ENCODE measurements at places on chromosomes 5 and 9.
A peak's percentile ranks its signal among the peaks of the same experiment; 100 is the strongest.

- DNase-seq, result no peak
- no peaks in the 10 kb centered on the region for H3K4me1 ChIP-seq
- H3K4me3 ChIP-seq, result no peak overlapping the region
- no peak overlapping the region for H3K27ac ChIP-seq
- H3K36me3 ChIP-seq, result no peaks in the 10 kb centered on the region
- no peaks in the 10 kb centered on the region for H3K27me3 ChIP-seq
Observed at GRCh38 chr5:169052207-169052606, 248.7 kb downstream of the SLIT3 start.

DNA sequence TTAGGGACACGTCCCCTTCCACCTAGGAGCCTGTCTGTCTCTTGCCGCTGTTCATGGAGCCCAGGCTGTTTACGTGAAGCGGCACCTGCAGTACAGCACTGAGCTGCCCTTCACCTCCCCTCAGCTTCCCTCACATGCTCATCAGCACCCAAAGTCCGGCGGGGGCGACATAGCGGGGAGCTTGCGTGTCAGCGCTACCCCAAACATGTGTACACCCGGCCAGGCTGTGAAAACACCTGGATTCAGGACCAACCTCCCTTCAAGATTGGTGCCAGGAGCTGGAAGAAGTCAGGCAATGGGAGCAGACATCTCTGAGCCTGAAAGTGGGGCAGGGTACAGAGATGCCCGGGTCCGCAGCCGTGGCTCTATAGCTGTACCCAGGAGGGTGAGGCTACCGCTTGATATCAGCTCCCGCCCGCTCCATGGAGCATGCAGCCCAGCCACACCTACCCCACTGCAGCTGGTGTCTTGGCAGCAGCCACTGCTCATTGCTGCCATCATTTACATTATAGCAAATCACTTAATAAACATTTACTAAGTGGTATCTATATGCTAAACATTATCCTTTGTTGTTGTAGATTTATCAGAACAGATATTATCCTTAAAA, 712.1 kb downstream of the CDH9 start:
- H3K27ac ChIP-seq, result no peak overlapping the region
- no peaks in the 10 kb centered on the region for H3K36me3 ChIP-seq
- H3K4me3 ChIP-seq, result no peak overlapping the region
- no peaks in the 10 kb centered on the region for H3K27me3 ChIP-seq
- H3K4me1 ChIP-seq, result no peaks in the 10 kb centered on the region

DNA sequence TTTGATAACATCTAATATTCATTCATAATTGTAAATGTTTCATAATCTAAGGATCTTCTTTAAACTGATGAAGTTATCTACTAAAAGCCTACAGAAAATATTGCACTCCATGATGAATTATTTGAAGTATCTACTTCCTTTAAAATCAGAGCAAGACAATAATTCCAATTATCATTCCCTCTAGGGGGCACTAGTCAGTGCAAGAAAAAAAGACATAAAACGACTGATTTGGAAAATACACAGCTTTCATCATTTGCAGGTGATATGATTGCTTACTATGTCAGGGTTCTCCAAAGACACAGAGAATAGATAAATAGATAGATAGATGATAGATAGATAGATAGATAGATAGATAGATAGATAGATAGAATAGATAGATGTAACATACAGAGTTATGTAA, 13.5 kb upstream of the GRM6 start:
- H3K27me3 ChIP-seq, result no peaks in the 10 kb centered on the region
- no peak for DNase-seq
- no peak overlapping the region for H3K27ac ChIP-seq
- H3K36me3 ChIP-seq, result no peaks in the 10 kb centered on the region
- H3K4me3 ChIP-seq, result no peak overlapping the region

GRCh38 chr9:89794918-89795317, 190.1 kb downstream of the GADD45G start:
- no peak for DNase-seq
- H3K36me3 ChIP-seq, result no peaks in the 10 kb centered on the region
- no peaks in the 10 kb centered on the region for H3K27me3 ChIP-seq
- no peak overlapping the region for H3K27ac ChIP-seq
- no peaks in the 10 kb centered on the region for H3K4me1 ChIP-seq
- no peak overlapping the region for H3K4me3 ChIP-seq

DNA sequence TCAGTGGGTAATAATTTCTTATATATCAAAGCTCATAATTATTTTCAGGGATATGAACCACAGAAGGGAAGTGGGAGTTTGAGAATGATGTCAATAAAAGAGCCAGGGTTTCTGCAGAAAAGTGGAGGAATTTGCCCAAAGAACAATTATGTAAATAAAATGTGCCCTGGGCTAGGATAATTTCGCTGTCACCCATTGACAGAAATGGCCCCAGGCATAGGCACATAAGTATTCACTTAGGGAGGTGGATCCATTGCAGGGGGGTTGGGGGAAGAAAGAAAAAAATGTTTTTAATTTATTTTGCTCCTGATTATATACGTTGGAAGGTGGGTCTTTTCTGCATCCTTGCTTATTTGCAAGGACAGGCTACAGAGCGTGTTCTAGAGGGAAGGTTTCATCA, 135.1 kb upstream of the IRX2 start:
- no peak overlapping the region for H3K27ac ChIP-seq
- no peaks in the 10 kb centered on the region for H3K27me3 ChIP-seq
- H3K4me3 ChIP-seq, result no peak overlapping the region

DNA sequence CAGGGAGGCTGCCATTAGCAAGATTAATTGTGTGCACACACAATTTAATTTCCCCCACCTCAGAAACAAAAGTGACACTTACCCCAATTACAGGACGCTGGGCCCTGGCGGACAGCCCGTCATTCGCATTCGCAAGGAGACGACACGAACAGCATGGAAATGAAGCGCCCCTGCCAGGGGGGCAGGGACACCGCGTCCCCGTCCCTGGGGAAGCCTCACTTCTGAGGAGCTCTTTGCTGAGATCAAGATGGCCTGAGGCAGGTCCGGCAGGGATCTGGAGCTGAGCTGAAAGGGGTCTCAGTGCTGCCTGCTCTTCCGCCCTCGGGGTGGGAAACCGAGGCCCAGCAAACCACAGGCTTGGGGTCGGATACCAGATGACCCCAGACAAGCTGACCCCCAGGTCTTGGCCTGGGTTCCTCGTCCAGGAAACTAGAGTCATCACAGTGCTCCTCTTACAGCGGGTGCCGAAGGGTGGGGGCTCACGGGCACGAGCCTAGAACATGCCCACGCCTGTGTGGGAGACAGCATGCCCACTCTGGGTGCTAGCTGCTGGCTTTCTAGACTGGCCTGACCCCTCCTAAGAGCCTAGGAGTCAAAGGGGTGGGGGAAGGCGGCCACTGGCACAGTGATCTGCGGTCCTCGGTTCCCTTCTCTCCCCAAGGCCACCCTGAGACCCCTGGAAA, 103.2 kb downstream of the VAV2 start:
- H3K27ac ChIP-seq, result peak overlapping the region; percentile 14
- DNase-seq, result no peak
- H3K27me3 ChIP-seq, result no peaks in the 10 kb centered on the region

DNA sequence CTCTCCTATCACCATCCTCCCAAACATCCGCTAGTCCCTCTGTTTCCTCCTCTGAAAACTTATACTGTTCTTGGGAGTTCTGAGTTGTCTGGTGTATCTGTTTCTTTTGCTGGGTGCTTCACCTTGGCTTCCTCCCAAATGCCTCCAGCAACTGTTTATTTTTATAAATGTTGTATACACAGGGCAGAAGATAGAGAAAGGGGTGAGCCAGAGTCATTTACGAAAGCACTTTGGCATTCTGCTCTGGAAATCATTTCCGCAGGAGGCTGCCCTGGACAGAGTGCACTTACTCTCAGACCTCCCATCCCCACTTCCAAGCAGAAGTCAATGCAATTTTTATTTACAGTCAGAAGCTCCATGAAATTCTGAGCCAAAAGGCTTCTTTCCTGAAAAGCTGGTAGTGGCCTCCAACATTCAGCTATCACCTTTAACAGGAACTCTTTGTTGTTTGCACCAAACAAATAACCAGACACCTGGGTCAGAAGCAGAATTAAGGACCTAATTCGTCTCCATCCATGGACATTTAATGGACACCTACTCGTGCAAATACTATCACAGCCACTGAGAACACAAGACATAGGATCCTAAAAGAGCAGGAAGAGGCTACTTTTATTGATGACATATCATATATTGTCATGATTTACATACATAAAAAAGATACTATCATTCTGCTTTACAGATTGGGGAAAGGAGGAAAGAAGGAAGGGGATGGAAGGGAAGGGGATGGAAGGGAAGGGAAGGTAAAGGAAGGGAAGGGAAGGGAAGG, 229.5 kb upstream of the PAPPA start:
- H3K27ac ChIP-seq, result no peak overlapping the region
- no peak for DNase-seq
- H3K36me3 ChIP-seq, result no peaks in the 10 kb centered on the region
- H3K4me3 ChIP-seq, result no peak overlapping the region
- H3K27me3 ChIP-seq, result no peaks in the 10 kb centered on the region

- no peak overlapping the region for H3K27ac ChIP-seq
- no peak overlapping the region for H3K4me3 ChIP-seq
- no peaks in the 10 kb centered on the region for H3K36me3 ChIP-seq
Observed at GRCh38 chr5:11248966-11249365, 487.9 kb upstream of the DAP start.

- H3K4me1 ChIP-seq, result no peaks in the 10 kb centered on the region
- peak overlapping the region; percentile 15 for H3K4me3 ChIP-seq
- no peaks in the 10 kb centered on the region for H3K36me3 ChIP-seq
- peak; percentile 67 for DNase-seq
- H3K27me3 ChIP-seq, result peaks cover 25% of the 10 kb centered on the region
- no peak overlapping the region for H3K27ac ChIP-seq
Observed at GRCh38 chr5:16178745-16179372, 732 bp downstream of the MARCHF11 start.

GRCh38 chr5:12095808-12096281, 191.6 kb upstream of the CTNND2 start:
- H3K36me3 ChIP-seq, result no peaks in the 10 kb centered on the region
- no peak for DNase-seq
- H3K27ac ChIP-seq, result no peak overlapping the region
- H3K4me3 ChIP-seq, result no peak overlapping the region
- no peaks in the 10 kb centered on the region for H3K4me1 ChIP-seq

DNA sequence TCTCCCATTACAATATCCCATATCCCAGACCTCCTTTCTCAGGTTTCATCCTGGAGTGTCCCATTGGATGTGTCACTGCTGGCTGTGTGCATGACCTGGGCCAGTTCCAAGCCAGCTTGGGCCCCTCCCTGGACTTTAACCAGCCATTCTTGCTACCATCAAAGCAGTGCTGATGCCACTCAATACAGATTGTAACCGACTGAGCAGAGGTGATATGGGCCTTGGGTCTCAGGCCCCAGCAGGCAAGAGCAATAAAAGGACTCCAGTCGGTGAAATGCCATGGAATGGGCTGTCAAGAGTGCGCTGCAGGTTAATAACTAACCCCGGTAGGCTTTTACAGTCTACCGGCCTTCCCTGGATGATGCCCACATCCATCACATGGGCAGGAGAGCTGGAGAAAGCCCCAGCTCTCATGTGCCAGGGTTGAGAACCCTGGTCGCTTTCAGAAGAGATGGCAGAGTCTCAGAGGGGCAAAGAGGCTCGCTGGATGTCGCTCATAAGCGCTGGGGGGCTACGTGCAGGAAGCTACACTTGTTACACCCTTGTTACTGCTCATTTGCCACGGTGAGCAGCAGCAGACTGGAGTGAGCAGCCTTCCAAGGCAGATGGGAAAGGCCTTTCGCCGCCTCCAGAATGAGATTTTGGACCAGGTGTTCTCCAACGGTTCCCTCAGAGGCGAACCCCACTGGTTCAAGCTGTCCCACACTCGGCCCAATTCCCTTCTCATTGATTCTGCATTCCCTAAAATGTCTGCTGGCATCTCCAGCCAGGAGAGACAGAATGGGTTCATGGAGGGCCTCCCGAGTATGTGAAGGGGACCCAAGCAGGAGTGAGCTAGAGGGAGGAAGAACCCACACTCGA, 13.2 kb downstream of the EPB41L4B start:
- no peak overlapping the region for H3K4me3 ChIP-seq
- DNase-seq, result no peak
- H3K27me3 ChIP-seq, result no peaks in the 10 kb centered on the region
- H3K36me3 ChIP-seq, result no peaks in the 10 kb centered on the region

DNA sequence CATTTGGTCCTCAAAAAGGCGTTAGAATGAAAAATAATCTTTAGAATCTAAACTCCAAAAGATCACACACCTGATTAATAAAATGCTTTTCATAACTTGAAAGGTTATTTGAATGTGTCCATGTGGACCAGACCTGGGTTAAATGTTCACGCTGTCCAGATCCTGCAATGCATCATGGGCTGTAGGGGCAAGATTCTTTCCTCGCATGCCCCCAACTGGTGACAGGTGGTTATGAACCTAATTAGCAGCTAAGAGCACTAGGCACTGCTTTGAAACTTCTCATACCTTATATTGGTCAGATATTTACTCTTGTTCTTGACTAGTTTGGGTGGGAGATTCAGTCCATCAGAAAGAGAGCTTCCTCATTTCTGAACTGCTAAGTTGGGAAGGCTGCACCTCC, 19.3 kb upstream of the PIP5K1B start:
- peak; percentile 57 for DNase-seq
- no peaks in the 10 kb centered on the region for H3K36me3 ChIP-seq
- no peaks in the 10 kb centered on the region for H3K4me1 ChIP-seq
- no peaks in the 10 kb centered on the region for H3K27me3 ChIP-seq
- no peak overlapping the region for H3K27ac ChIP-seq

DNA sequence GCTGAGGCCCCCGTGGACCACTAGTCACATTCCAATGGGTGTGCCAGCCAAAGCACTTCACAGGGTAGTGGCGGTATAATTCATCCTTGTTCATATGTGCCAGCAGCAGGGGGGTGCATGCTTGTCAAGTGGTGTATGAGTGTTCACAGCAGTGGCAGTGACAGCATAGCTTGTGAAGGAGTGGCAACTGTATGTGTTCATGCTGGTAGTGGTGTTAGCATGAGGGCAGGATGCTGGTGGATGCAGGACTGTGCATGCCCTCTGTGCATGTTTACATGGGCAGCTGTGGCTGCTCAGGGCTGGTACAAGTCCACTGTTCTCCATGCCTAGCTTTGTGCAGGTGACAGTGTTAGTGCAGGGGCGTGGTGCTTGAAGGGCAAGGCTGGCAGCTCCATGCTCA, 253.4 kb upstream of the DMAC1 start:
- no peak for DNase-seq
- H3K4me1 ChIP-seq, result no peaks in the 10 kb centered on the region
- H3K27ac ChIP-seq, result no peak overlapping the region
- no peaks in the 10 kb centered on the region for H3K36me3 ChIP-seq
- no peak overlapping the region for H3K4me3 ChIP-seq
- no peaks in the 10 kb centered on the region for H3K27me3 ChIP-seq

GRCh38 chr9:75754080-75754479, 136.4 kb upstream of the PCSK5 start:
- no peak overlapping the region for H3K4me3 ChIP-seq
- H3K36me3 ChIP-seq, result no peaks in the 10 kb centered on the region
- no peak overlapping the region for H3K27ac ChIP-seq
- no peaks in the 10 kb centered on the region for H3K27me3 ChIP-seq
- H3K4me1 ChIP-seq, result no peaks in the 10 kb centered on the region

- DNase-seq, result peak; percentile 49
- no peak overlapping the region for H3K4me3 ChIP-seq
Observed at GRCh38 chr5:116652196-116652729, 77.6 kb upstream of the SEMA6A start.
